Endothelial cell (in vitro differentiated cells): ENCODE measurements at places on chromosomes 7 and 10.

DNA sequence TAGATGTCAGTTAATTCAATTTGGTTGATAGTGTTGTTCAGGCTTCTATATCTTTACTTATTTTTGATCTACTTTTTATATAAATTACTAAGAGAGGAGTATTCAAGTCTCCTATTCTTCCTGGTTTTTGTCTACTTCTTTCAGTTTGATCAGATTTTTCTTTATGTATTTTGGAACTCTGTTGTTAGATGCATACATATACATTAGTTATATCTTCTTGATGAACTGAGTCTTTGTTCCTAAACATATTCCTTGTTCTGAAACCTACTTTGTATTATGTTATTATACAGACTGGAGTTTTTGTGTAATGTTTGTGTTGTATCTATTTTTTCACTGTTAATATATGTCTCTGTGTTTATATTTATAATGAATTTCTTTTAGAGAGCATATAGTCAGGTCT lies 118.8 kb downstream of the LRMDA start:
- no peak for DNase-seq

DNA sequence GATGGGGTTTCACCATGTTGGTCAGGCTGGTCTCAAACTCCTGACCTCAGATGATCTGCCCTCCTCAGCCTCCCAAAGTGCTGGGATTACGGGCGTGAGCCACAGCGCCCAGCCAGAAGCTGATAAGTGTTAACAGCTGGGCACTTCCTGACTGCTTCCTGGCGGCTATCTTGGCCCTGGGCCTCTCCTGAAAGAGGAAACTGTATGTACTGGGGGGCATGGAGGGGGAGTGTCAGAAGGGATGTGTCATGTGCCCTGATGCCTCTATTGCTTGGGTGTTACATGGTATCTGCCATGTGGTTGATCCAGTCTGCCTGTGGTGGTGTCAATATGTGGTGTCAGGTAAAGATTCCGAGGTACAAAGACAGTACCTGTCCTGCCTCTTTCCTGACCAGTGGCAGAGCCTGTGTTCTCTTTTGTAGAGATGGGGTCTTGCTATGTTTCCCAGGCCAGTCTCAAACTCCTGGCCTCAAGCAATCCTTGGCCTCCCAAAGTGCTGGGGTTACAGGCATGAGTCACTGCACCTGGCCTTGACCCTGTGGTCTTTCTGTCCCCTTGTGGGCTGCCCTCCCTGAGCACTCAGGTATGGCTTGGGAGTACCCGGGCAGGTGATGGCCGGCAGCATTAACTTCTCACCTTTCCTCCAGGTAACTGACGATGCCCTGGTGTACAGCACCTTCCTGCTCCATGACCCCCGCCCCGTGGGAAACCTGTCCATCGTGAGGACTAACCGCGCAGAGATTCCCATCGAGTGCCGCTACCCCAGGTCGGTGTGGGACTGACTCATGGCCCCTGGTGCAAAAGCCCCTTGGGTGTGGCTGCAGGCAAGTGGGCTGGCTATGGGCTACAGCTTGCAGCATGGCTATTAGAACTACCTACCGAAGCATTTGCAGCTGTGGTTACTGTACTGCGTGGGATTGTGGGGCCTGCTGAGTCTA lies 4.4 kb downstream of the ZP3 start:
- DNase-seq, result peak; percentile 27

DNA sequence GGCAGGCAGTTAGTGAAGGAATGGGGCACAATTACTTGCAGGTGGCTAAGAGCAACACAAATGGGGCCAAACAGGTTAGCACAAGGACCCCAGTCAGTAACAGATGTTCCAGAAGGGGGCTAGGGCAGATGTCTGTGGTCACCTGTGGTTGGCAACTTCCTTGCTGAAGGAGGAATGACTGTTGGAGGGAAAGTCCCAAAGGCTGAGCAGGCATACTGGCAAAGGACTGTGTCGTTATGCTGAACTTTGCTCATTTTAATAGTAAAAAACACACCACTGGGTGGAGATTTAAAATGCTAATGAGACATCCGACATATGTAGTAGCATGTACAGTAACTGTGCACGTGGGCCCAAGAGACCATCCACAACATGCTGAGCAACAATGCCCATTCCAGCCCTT lies 511.6 kb downstream of the CALN1 start:
- no peak for DNase-seq

GRCh38 chr10:130425169-130425568 lies 289.0 kb downstream of the GLRX3 start:
- DNase-seq, result no peak

- no peak for DNase-seq
Measured at GRCh38 chr7:148661471-148661870, 37.2 kb upstream of the CUL1 start.

- no peak for DNase-seq
Measured at GRCh38 chr10:132543916-132544743, 6.5 kb downstream of the INPP5A start.

- DNase-seq, result no peak
Measured at GRCh38 chr7:21891291-21891690, 54.4 kb downstream of the CDCA7L start.

DNA sequence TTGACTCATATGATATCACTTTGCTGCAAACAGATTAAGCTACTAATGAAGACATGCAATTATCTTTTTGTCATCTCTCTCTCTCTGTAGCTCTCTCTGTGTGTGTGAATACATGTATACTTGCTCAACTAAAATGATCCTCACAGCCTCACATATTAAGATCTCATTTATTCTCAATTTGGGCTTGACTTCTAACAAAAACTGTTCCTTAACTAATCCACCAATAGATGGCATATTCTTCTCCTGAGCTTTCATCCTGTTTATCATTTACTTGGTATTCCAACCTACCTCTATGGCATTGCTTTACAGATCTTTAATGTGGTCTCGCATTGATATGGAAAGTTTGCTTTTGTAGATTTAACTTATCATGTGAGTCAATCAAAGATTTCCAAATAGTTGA lies 540.4 kb downstream of the CNTNAP2 start:
- no peak for DNase-seq

- no peak for DNase-seq
Measured at GRCh38 chr7:70392256-70392876, 739.6 kb upstream of the GALNT17 start.

- DNase-seq, result no peak
Measured at GRCh38 chr10:48634198-48634983, 29.5 kb upstream of the ARHGAP22 start.

DNA sequence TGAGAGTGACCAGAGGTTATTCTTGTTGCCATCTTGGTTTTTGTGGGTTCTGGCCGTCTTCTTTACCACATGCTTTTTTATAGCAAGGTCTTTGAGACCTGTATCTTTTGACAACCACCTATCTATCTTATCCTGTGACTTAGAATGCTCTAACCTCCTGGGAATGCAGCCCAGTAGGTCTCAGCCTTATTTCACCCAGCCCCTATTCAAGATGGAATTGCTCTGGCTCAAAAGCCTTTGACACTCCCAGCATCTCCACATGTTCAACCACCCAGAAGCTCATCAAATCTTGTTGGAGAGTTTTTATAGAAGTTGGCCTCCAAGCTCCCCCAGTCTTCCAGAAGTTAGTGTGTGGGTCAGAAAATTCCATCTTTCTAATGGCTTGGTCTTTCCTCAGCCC lies 464.3 kb upstream of the NRP1 start:
- DNase-seq, result no peak

GRCh38 chr7:9029681-9030530 lies 596.5 kb downstream of the NXPH1 start:
- no peak for DNase-seq

DNA sequence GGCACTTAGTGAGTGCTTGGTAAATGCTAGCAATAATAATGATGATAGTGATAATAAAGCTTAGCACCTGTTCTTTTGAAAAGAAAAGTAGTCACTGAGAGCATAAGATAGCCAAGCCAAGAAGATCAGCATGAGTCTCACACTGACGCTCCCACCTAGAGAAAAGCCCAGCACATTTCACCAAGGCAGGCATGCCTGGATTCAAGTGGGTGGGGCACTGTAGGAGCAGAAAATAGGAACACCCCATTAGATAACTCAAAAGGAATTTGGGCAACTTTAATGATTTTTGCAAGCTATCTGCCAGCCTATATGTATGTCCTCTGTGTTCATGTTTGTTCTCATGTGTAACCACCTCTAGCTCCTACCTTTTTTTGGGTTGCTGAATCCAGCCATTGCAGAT lies 18.1 kb upstream of the SORBS1 start:
- no peak for DNase-seq

GRCh38 chr10:72344932-72345331 lies 9.8 kb downstream of the DNAJB12 start:
- DNase-seq, result no peak

DNA sequence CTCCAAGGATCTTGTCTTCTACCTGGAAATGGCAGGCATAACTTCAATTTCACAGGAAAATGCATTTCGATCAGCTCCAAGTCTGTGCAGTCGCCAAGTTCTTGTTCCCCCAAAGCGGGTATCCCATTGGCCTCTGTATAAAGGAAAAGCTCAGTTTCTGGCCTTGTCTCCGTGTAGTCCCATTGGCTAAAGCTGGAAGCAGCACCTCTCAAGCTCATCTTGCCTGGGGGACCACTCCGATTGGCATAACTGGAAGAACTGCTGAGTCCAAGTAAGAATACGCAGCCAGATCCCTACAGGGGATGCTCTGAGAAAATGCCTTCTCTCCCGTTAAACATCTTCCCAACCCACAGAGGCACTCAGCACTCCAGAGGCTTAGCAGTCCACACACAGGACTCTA lies 205.2 kb downstream of the GFRA1 start:
- DNase-seq, result no peak

DNA sequence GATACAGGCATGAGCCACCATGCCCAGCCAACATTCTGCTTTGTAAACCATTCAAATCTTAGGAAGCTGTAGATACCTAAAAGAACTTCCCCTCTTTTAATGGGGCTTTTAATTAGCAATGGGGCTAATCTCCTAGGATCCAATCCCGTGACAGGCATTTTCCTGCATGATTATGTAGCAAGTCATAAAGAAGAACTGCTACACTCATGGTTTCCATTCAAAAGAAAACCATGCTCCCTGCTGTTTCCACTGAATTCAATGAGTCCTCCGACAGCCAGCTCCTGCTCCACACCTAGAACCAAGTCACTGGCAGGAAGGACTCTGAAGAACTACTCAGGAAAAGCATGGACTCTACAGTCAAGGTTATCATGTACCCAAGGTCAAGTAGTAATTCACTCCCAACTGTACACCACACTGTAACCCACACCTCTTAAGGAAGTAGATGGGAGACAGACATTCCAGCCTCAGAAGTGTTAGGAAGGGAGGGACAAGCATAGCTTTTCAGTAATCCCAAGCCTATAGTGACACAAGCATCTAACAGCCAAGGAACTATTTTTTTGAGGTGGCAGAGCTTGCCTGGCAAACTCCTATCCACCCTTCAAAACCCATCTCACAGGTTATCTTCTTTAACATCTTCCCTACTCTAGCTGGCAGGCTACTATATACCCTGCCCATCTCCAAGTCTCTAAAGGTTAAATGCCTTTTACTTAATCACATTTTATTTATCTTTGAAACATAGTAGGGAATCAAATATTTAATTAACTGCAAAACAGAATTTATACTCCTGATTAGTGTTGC lies 47.5 kb downstream of the CTBP2 start:
- no peak for DNase-seq

- DNase-seq, result peak; percentile 34
Measured at GRCh38 chr7:95686109-95686508, 86.2 kb upstream of the DYNC1I1 start.

GRCh38 chr10:51910189-51910588 lies 210.8 kb upstream of the CSTF2T start:
- DNase-seq, result no peak

- DNase-seq, result no peak
Measured at GRCh38 chr10:25556457-25556856, 377.6 kb upstream of the MYO3A start.

DNA sequence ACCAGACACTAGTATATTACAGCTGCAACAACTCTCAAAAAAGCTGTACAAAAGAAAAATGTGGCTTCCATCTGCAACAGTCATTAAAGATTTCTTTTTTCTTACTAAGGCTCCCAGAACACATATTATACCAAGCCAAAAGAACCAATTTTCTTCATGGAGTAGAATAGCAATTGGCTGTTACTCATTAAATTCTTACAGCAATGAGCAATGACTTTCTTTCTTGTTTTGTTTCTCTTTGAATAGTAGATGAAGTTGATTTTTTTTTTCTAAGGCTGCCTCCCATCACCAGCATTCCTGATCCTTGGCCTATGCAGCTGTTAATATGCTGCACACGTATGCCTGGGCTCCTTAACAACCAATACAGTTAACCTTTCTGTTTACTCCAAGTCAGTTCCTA lies 36.6 kb upstream of the SPOCK2 start:
- no peak for DNase-seq

DNA sequence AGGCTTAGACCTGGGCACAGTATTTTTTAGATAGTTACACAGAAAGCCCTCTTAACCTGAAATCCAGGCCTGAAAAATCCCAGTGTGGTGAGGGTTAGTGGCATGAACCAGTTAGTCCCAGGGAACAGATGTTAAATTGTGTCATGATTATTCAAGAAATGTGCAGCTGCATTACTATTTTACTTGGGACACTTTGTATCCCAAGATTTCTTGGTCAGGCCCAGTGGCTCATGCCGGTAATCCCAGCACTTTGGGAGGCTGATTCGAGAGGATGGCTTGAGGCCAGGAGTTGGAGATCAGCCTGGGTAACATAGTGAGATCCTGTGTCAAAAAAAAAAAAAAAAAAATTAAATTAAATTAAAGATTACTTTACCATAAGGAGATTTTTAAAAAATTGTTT lies 36.0 kb upstream of the OTUD1 start:
- DNase-seq, result no peak

DNA sequence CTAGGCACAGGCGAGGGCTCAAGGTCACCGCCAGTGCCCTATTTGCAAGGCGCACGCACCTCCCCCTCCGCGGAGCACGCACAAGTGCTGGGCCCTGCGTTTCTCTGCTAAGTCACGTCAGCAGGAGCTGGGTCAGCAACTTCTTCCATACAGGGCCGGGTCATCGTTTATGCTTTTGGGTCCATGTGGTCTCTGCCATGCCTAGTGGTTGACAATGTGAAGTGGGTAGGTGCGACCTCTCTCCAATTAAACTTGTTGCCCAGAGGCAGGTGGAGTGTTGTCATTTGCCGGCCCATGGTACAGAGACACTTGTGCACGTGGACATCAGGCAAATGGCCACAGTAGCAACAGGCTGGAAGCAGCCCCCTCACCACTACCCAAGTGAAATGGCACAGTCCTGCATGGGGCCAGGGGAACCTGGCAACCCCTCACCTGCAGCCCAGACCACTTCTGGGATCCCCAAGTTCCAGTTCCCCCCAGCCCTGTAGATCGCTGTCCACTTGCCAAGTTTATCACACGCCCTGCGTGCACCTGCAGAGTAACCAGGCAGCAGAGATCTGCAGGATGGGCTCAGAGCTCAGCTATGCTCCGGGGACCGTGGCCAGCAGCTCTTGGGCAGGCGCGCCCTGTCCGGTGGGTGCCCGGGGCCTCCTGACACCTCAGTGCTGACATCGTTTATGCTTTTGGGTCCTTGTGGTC lies 86.1 kb upstream of the PPP2R2D start:
- no peak for DNase-seq

GRCh38 chr7:17022920-17023319 lies 141.1 kb upstream of the AGR3 start:
- no peak for DNase-seq
